ENCODE measurements at places on chromosomes 7 and 10.

DNA sequence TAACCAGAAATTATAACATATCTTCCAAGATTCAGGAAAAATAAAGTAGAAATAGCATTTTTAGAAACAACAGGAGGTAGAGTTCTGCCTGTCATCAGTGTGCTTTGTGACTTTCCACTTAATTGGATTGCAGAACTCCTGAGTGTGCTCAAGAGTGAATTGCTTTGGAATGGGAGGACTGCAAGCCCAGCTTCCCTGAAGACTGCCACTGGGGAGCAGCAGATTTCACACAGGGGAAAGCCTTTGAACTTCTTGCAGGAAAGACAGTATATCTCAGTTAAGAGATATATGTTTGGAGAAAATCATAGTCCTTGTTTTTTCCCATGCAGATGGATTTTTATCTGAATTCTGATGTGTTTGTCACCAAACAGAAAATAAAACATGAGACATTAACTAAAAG, 124.5 kb downstream of the TMEM168 start:
- peak; percentile 24 for DNase-seq

DNA sequence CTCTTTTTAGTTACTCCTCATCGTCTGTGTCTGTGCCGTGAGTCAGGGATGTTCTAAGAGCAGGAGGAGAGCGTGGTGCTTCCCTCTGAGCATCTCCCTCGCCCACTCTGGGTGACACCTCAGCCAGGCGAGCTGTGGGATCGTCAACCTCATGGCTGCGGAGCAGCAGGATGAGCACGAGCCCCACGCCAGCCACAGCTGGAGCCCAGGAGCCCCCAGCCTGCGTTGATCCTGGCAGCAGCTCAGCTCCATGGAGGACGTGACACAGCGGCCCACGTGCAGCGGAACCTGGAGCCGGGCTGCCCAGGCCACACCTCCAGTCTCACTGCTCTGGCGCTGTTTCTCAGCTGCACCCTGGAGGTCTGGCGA, 512.0 kb downstream of the PTPRN2 start:
- DNase-seq: no peak

DNA sequence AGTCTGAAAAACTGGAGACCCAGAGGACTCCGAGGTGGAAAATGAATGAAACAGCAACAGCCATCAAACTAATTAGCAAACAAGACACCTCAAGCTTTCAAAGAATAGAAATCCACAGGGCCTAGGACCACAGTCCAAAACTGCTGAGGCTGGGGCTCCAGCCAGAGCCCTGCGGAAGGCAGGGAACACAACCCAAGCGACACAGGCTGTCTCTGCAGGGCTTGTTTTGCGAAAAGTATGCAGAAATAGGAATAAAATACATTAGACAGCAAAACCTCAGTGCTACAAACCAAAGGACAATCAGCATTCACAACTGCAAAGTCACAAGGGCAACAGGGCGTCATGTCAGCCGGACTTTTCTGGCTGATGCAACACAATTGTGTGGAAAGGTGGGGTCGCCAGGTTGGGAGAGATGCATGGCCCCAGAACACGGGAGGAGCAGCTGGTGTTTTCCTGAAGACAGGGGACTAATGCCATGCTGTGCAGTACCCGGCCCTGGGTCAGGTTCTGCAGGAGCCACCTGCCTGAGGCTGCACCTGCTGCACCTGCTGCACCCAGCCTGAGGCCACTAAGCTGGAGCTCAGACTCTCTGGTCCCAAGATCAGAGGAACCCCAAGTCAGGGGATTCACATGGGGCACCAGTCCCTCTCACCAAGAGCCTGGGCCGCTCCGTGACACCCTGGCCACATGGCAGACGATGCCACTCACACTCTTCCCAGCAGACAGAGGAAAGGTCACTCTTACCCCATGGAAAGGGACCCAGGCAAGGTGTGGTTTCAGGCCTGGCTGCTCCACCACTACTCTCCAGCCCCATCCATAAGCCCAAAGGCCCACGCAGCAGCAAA, 74.2 kb downstream of the MAD1L1 start:
- DNase-seq: no peak

DNA sequence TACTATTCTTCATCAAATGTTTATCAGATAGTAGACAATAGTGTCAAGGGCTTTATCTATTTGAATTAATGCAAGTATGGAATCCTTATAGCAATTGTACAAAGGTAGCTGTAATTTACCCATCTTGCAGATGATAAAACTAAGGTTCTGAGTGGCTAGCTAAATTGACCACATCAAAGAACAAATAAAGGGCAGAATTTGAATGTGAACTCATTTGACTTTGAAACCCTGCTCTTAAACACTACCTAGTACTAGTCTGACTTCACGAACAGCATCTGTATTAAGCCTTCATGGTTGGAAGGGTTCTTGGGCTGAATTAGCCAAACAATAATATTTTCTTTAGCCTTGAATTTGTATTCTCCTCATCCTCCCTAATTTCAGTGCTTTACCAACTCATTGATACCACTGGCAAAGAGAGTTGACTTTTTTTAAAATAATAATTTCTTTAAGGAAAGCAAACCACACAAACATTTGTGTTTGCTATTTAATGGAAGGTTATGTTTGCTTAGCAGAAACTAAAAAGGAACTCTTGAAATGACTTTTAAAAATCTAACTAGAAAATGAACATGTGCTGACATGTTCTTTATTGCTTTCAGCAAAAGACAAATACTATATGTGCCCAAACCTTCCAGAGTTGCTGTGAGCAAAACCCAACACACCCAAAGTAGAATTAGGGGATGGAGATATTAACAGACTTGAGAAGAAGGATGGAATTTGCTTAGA, 322.6 kb downstream of the RNLS start:
- DNase-seq: no peak

DNA sequence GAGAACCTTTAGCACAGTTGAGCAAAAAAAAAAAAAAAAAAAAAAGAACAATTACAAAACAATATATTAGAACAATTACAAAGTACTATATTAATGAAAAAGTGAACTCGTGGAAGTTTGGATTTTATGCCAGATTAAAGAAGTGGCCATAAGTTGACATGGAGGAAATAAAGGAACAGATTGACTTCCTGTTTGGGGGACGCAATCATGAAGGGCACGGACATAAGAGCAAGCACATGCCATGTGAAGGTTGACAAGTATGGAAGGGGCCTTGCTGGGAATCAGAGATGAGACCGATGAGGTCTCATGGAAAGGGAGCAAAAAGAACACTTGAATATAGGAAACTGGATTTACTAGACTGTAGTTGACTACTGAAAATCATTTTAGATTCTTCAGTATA, 61.7 kb downstream of the ICA1 start:
- DNase-seq: no peak

DNA sequence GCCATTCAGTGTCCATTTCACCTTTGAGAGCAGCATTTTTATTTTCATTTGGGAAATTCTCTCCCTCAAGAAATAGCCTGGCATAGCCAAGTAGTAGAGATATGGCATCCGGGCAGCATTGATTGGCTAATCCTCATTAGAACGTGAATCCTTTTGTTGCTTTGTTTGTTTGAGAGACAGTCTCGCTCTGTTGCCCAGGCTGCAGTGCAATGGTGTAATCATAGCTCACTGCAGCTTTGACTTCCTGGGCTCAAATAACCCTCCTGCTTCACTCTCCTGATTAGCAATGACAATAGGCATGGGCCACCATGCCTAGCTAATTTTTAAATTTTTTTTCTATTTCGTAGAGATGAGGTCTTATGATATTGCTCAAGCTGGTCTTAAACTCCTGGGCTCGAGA, 1174.9 kb upstream of the AUTS2 start:
- no peak for DNase-seq

GRCh38 chr10:47457826-47458225, 26.1 kb downstream of the ANXA8 start:
- no peak for DNase-seq

DNA sequence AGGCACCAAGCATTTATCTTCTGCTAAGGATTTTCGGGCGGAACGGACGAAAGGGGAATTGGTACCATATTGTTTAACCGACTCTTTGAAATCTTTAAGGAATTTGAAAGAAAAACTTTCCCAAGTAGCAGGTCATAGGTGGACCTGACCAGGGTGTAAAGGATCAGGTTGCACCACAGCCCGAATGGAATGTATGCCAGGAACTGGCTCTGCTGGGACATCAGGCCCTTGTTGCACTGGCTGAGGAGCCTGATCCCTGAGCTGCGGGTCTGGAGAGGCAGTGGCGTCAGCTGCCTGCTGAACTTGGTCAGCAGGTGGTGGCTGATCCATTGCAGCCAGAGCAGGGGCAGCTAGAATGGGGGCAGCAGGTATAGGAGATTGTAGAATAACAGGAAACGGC, 41.4 kb upstream of the AKR1C2 start:
- DNase-seq: no peak

GRCh38 chr7:35549781-35550180, 145.2 kb downstream of the HERPUD2 start:
- DNase-seq: no peak
